ENCODE measurements at places on chromosomes 7 and 10.

DNA sequence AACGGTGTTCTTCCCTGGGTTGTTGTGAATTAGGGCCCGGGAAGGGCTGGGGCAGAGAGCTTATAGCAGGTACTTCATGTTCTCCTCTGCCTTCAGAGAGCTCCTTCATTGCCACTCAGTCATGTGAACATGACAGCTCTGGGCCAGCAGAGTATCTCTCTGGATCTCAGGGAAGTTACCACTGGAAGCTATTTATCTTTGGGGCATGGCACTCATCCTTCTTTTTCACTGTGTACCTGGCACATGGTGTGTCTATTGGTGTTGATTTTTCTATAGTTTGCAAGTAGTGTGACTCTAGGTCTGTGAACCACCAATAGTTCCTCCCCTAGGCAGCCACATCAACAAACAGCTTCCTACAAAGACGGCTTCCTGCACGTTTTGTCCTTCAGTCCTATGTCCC lies 156.6 kb downstream of the PKD1L1 start:
- H3K27ac ChIP-seq: no peak overlapping the region
- no peak for DNase-seq
- no peak overlapping the region for H3K4me3 ChIP-seq
- H3K36me3 ChIP-seq: no peaks in the 10 kb centered on the region

GRCh38 chr10:119494236-119495020 lies 48.1 kb downstream of the RGS10 start:
- H3K4me1 ChIP-seq: peaks cover 3% of the 10 kb centered on the region
- no peaks in the 10 kb centered on the region for H3K27me3 ChIP-seq
- no peak overlapping the region for H3K27ac ChIP-seq
- no peaks in the 10 kb centered on the region for H3K36me3 ChIP-seq
- no peak overlapping the region for H3K4me3 ChIP-seq

DNA sequence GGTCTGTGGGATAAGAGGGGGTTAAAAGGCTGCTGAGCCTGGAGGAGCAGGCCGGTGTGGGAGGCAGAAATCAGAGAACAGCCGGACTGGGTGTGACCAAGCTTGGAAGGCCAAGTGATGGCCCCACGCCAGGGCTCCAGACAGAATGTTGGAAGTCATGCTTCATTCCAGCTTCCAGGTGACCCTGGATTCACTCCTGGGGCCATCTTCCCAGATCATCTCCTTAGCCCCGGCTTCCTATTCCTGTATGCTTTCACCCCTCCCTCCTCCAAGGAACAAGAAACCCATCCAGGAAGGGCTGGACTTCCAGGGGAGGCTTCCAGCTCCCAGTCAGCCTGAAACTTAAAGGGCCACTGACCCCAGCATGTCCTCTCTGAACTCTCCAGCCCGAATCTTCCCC lies 1.0 kb downstream of the INMT start:
- no peak overlapping the region for H3K4me3 ChIP-seq
- H3K27me3 ChIP-seq: no peaks in the 10 kb centered on the region
- no peaks in the 10 kb centered on the region for H3K4me1 ChIP-seq
- no peak for DNase-seq
- no peaks in the 10 kb centered on the region for H3K36me3 ChIP-seq

- peaks cover 5% of the 10 kb centered on the region for H3K4me1 ChIP-seq
- H3K27me3 ChIP-seq: no peaks in the 10 kb centered on the region
- H3K4me3 ChIP-seq: no peak overlapping the region
- H3K27ac ChIP-seq: no peak overlapping the region
- DNase-seq: no peak
Measured at GRCh38 chr10:50575477-50576244, 48.1 kb downstream of the SGMS1 start.

- no peak overlapping the region for H3K27ac ChIP-seq
- no peaks in the 10 kb centered on the region for H3K27me3 ChIP-seq
- H3K4me3 ChIP-seq: peak overlapping the region; percentile 33
- peaks cover 3% of the 10 kb centered on the region for H3K4me1 ChIP-seq
Measured at GRCh38 chr7:2452074-2452507, 24.1 kb downstream of the GRIFIN start.

DNA sequence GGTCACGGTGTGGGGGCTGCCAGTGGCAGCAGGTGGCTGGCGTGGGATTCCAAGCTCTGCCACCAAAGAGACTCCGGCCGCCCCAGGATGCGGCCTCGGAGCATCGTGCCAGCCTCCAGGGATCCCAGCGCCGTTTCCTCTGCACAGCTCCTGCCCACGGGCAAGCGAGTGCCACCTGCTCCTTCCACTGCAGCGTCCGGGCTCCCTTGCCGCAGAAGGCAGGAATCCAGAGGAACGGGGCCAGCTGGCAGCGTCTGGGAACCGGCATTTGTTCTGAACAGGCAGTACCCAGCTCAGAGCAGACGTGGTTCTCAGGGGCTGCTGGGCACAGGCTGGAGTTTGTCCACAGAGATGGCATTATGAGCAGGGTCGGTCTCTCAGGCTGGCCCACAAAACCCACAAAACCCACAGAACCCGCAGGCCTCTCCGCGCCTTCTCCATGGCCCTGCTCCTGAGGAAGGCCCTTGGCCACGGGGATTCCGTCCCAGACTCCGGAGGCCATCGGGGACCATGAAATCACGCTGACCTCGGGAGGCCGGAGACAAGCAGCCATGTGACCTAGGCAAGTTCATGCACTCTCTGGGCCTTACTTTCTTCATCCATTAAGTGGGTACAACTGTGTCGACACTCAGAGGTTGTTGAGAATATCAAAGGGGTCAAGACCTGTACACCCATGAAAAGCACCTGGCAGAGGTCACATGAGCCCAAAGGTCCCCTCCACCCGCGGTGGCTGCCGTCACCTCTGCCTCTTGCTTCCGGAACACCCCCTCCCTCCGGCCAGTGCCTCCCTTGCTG lies 72.1 kb upstream of the TNRC18 start:
- no peaks in the 10 kb centered on the region for H3K27me3 ChIP-seq
- DNase-seq: no peak
- H3K36me3 ChIP-seq: no peaks in the 10 kb centered on the region
- no peak overlapping the region for H3K4me3 ChIP-seq
- H3K27ac ChIP-seq: no peak overlapping the region
- 0 out of 2 replicates have a peak, but pooled peaks cover 4% of the 10 kb centered on the region for H3K4me1 ChIP-seq

GRCh38 chr7:46006723-46007122 lies 85.7 kb upstream of the IGFBP3 start:
- no peak overlapping the region for H3K4me3 ChIP-seq
- DNase-seq: no peak
- peak overlapping the region; percentile 90 for H3K27ac ChIP-seq
- no peaks in the 10 kb centered on the region for H3K27me3 ChIP-seq

- DNase-seq: no peak
- peaks cover 22% of the 10 kb centered on the region for H3K4me1 ChIP-seq
- no peaks in the 10 kb centered on the region for H3K27me3 ChIP-seq
- no peak overlapping the region for H3K4me3 ChIP-seq
- no peaks in the 10 kb centered on the region for H3K36me3 ChIP-seq
Measured at GRCh38 chr10:129101232-129101980, 365.6 kb upstream of the MGMT start.

DNA sequence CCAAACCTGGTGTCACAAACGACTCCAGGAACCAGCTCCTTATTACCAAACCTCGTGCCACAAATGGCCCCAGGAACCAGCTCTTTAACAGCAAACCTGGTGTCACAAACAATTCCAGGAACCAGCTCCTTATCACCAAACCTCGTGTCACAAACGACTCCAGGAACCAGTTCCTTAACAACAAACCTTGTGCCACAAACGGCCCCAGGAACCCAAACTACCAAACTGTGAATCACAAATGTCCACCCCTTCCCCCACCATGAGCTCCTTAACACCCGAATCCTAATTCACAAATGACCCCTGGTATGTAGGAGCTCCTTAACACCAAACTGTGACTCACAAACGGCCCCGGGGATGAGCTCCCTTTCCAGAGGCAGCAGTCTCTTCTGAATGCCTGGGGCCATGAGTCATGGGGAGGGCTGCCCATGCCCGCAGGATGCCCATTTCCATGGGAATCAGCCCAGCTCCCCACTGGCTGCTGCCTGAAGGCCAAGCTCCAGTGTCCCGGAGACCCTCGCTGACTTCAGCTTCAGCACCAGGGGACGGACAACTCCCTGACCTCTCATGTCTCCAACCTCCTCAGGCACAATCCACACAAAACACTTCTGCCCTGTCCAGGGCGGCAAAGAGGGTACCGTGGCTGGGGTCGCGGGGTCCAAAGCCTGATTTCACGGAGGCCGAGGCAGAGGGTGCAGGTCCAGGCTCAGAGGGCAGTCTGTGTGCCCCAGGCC lies 213.1 kb downstream of the ELFN1 start:
- no peak for DNase-seq
- no peaks in the 10 kb centered on the region for H3K27me3 ChIP-seq
- no peak overlapping the region for H3K27ac ChIP-seq

- H3K4me3 ChIP-seq: no peak overlapping the region
- no peaks in the 10 kb centered on the region for H3K36me3 ChIP-seq
- H3K27me3 ChIP-seq: no peaks in the 10 kb centered on the region
- no peak overlapping the region for H3K27ac ChIP-seq
- no peak for DNase-seq
Measured at GRCh38 chr10:79103585-79103984, 34.8 kb downstream of the ZMIZ1 start.

- no peaks in the 10 kb centered on the region for H3K36me3 ChIP-seq
- H3K27me3 ChIP-seq: no peaks in the 10 kb centered on the region
- no peak for DNase-seq
- no peaks in the 10 kb centered on the region for H3K4me1 ChIP-seq
- no peak overlapping the region for H3K4me3 ChIP-seq
Measured at GRCh38 chr10:86285136-86285790, 81.3 kb downstream of the GRID1 start.

GRCh38 chr7:102234801-102235550 lies 51.7 kb upstream of the SH2B2 start:
- H3K36me3 ChIP-seq: no peaks in the 10 kb centered on the region
- 0 out of 2 replicates have a peak, but pooled peaks cover 2% of the 10 kb centered on the region for H3K4me1 ChIP-seq
- H3K27me3 ChIP-seq: no peaks in the 10 kb centered on the region
- H3K27ac ChIP-seq: no peak overlapping the region
- no peak for DNase-seq
- no peak overlapping the region for H3K4me3 ChIP-seq

DNA sequence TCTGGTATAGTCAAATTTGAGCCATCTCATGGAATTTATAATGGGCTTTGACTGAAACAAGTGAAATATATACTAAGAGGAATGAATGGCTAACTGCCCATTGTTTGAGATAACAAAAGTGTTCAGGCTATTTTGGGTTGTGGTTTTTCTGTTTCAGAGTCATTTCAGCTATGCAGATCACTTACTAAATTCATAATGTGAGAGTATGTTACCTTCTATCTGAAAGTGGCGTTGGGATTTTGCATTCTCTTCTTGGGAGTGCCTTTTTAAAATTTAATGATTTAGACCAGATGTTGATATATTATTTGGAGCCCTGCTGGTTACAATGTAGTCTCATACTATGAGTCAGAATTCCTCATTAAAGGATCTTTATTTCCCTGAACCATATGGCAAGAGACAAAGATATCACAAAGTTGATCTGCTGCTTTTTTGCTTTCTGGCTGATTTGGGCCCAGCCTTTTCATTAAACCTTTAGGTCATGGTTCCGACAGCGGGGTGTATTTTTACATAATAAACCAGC lies 10.4 kb downstream of the VCL start:
- H3K4me3 ChIP-seq: peak overlapping the region; percentile 24
- DNase-seq: peak; percentile 75
- peaks cover 24% of the 10 kb centered on the region for H3K4me1 ChIP-seq
- no peaks in the 10 kb centered on the region for H3K36me3 ChIP-seq
